Effector memory CD8-positive, alpha-beta T cell (primary cell): ENCODE measurements at places on chromosomes 7 and 10.

DNA sequence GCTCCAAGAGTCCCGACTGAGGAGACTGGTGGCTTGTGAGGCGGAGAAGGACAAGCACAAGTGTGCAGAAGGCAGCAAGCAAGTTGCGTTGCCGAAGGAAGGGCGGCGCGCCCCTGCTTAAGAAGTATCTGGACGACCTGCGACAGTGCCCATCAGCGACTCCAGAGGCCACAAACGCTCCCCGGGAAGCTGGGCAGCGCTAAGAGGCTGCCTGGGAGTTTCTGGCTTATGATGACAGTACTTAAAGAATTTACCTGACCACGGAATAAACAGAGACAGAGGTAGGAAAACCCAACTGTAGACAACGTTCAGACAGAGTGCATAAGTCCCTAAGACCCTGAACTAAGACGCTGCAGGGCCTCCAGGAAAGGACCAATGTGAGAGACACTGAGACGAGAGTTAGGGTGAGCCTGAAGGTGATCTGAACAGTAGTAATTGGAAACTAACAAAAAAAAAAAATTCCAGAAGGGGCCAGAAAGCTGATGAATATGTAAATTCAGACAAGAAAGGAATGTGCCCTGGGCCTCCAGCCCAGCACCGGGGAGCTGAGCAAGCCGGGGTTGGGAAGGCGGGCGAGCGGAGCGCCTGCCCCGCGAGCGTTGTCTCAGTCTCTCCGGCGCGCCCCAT lies 1.0 kb downstream of the OSBPL3 start:
- DNase-seq, result no peak

- no peak for DNase-seq
Observed at GRCh38 chr7:140349144-140349771, 49.1 kb downstream of the SLC37A3 start.

- no peak for DNase-seq
Observed at GRCh38 chr10:60430017-60430416, 40.3 kb upstream of the ANK3 start.

- DNase-seq, result no peak
Observed at GRCh38 chr7:37815671-37816371, 32.6 kb upstream of the NME8 start.

GRCh38 chr10:97764519-97764931 lies 7.3 kb downstream of the SFRP5 start:
- DNase-seq, result no peak

DNA sequence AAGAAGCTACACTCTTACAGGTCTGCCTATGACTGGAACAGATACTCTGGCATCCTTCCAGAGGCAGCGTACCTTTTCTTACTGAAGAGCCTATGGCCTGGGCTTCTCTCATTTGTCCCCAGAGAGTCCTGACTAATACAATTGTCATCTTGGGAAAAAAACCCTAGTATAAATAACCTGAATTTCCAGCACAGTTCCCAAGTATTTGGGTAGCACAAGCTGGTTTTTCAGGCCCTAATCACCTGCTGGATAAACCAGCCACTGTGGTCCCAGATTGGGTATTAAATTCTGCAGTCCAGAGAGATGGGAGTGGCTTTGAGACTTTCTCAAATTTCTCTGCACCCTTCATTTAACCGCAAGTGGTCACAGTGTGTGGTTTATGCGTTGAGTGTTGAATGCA lies 186.8 kb upstream of the NEBL start:
- no peak for DNase-seq

- no peak for DNase-seq
Observed at GRCh38 chr7:12244694-12245093, 33.6 kb downstream of the TMEM106B start.

DNA sequence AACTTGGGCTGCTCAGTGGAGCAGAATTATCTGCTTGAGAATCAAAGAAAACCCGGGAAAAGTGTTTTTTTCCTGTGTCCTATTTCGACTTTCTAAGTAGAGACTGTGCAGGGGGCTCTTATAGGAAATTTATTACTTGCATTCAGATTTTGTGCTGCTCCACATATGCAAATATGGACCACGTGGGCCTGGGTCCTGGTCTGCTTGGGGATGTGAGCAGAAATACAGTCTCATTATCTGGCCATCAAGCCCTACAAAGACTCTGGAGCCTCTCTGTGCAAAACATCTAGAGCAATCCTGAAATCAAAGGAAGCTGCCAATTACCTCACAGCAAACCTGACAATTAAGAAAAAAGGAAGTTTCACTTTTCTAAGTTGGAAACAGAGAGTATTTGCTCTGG lies 216.9 kb downstream of the LRMDA start:
- no peak for DNase-seq

GRCh38 chr10:12484002-12484918 lies 134.9 kb downstream of the CAMK1D start:
- DNase-seq, result no peak

GRCh38 chr10:104641187-104641936 lies at the start of gene SORCS3:
Gene SORCS3 (plus strand): TSS chr10:104641290.
- no peak for DNase-seq

DNA sequence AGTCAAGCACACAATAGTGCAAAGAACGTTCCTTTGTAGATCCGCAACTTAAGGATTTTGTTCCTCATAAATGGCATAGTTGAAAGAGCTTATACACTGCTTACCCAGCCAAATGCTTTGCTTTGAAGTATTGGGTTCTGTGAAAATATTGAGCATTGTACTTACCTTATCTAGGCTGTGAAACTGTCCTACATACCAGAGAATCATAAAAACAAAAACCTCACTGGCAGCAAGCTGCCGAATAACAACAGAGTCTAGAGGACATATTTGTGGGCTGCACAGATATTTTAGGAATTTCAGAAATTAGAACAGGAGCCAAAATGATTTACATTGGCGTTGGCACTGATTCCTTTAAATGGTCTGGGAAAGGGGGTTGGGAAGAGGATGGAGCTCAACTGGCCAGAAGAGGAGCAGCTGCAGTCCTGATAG lies 174.8 kb downstream of the RTKN2 start:
- DNase-seq, result no peak

- DNase-seq, result no peak
Observed at GRCh38 chr7:94962661-94963060, 55.3 kb downstream of the PPP1R9A start.

- DNase-seq, result no peak
Observed at GRCh38 chr10:133282846-133283390, 6.2 kb upstream of the ADAM8 start.
